ENCODE measurements at places on chromosomes 11 and 22.

GRCh38 chr11:16542353-16542752 lies 186.0 kb upstream of the SOX6 start:
- H3K4me1 ChIP-seq: no peaks in the 10 kb centered on the region
- H3K4me3 ChIP-seq: no peak overlapping the region
- H3K36me3 ChIP-seq: no peaks in the 10 kb centered on the region
- no peak overlapping the region for H3K27ac ChIP-seq
- H3K27me3 ChIP-seq: no peaks in the 10 kb centered on the region
- DNase-seq: no peak

- no peak for DNase-seq
- H3K27me3 ChIP-seq: peaks cover 36% of the 10 kb centered on the region
- H3K36me3 ChIP-seq: no peaks in the 10 kb centered on the region
- no peak within 1 kb of the TSS for H3K4me3 ChIP-seq
Observed at GRCh38 chr11:101583251-101584128, at the start of gene TRPC6. TSS of gene TRPC6 (minus strand) at chr11:101584007. CDS start at chr11:101583503, 504 bp downstream.

GRCh38 chr22:28788601-28789000 lies 11.8 kb downstream of the XBP1 start:
- H3K4me3 ChIP-seq: no peak overlapping the region
- no peak for DNase-seq
- H3K27me3 ChIP-seq: no peaks in the 10 kb centered on the region
- H3K4me1 ChIP-seq: peaks cover 50% of the 10 kb centered on the region

DNA sequence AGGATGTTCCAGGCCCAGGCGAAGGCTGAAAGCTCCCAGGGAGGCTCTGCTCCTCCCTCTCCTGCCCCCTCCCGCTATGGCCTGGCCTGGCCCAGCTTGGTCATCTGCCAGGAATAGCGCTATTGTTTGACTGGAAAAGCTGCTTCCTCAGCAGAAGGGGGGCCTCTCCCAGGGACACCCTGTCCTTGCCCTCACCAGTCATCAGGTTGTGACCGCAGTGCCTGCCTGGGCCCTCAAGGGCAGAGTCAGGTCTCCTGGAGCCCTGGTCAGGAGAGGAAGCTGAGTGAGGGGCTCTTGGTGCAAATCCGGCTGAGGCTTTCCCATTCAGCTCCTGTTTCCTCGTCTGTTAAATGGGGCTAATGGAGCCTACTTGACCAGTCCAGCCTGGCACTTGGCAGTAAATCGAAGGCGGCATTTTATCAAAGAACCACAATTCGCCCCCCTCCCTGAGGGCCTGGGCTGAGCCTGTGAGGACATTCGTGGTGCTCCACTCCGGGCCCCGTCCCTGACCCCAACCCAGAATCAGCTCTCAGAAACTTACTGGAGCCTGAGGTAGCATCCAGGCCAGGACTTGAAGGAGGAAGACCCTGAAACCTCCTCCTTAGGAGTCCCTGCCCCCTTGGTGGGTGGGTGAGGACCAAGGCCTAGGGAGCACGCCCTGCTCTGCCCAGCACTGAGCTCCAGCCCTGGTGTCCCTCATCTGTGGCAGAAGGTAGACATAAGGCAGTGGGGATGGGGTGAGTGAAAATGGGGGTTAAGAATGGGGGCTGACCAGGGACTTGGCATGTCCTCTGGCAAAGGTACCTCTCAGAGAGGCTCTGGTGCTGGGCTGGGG lies 2.0 kb upstream of the CASTOR1 start:
- H3K27me3 ChIP-seq: no peaks in the 10 kb centered on the region
- H3K4me3 ChIP-seq: no peak overlapping the region
- H3K27ac ChIP-seq: peak overlapping the region; percentile 94
- DNase-seq: no peak
- H3K36me3 ChIP-seq: peaks cover 29% of the 10 kb centered on the region
- peaks cover 55% of the 10 kb centered on the region for H3K4me1 ChIP-seq

- H3K4me3 ChIP-seq: no peak overlapping the region
- no peak overlapping the region for H3K27ac ChIP-seq
- peaks cover 44% of the 10 kb centered on the region for H3K4me1 ChIP-seq
- H3K27me3 ChIP-seq: no peaks in the 10 kb centered on the region
- DNase-seq: no peak
Observed at GRCh38 chr11:108027057-108027456, 18.4 kb downstream of the CUL5 start.

DNA sequence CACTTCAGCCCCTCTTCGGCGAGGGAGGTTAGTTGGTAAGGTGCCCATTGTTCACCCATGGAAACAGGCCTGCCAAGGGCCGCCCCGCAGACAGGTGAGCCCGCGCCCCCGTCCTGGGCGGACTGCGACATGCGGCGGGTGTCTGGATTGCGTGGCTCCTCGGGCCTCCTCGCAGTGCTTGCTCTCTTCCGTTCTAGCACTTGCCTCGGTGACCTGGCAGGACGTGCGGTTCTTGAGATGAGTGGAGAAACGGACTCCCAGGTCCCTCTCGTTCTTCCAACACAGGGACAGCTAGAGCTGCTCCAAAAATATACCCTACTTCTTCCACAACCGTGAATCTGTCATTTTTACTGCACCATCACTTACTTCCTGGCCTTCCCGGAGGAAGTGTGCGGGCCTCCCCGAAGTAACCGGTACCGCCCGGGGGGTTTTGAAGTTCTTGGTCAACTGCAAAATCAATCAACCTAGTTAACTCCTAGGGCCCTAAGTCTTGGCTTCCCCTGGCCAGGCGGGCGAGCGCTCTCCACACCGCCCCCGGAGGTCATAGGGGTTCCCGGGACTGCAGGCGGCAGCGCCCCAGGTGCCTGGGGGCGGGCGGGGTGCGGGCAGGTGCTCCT lies 745 bp upstream of the ZBTB44 start:
- peak; percentile 35 for DNase-seq
- peaks cover 31% of the 10 kb centered on the region for H3K4me1 ChIP-seq
- H3K27me3 ChIP-seq: no peaks in the 10 kb centered on the region
- no peaks in the 10 kb centered on the region for H3K36me3 ChIP-seq
- peak overlapping the region; percentile 97 for H3K27ac ChIP-seq

DNA sequence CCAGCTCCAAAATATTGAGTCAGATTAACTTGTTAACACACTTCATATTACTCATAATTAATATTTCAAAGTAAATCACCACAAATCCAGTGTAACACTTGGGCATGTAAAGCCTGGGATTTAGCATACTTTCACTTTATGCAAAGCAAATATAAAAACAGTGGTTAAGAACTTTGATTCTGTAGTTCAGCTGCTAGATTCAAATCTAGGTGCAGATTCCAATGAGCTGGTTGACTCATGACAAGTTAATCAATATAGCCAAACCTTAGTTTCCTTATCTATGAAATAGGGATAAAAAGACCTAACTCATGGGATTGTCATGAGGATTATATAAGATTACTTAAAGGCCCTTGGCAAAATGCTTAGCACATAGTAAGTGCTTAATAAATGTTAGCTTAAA lies 45.9 kb downstream of the ARHGAP42 start:
- no peak overlapping the region for H3K27ac ChIP-seq
- H3K4me3 ChIP-seq: no peak overlapping the region
- DNase-seq: no peak
- H3K36me3 ChIP-seq: peaks cover 3% of the 10 kb centered on the region
- no peaks in the 10 kb centered on the region for H3K27me3 ChIP-seq

DNA sequence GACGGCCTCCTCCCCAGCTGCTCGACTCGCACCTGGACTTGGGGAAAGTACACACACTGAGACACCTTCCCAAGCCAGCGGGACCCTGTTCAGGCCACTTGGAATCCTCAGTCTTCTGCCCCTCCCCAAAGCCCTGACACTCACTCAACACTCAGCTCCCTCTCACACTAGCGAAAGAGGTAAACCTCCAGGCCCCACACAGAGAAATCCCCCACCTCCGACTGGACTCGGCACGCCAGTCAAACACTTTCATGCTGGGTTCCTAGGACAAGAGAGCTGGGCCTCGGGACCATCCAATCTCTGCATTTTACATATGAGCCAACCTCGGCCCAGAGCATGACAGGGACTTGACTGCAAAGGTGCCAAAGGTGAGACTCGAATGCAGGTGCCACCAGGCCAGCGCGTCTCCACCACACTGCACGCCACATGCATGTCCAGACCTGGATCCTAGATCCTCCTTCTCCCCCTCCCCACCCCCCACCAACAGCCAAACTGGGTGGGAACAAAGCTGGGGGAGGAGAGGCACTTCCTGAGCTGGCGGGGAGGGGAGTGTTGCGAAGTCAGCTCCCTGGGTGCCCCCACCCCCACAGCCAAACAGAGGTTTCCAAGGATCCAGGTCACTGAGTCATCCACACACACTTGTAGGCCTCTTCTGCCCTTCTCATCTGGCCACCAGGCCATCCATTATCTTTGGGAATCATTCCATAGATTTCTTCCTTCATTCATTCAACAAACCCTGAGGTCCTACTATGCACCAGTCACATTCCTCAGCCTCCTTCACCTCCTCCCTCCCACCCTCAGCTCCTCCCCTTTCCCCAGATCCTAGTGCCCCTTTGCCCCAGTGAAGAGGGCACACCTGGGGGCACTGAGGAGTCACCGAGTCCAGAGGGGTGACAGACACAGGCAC lies 10.7 kb upstream of the CD5 start:
- H3K4me3 ChIP-seq: peak overlapping the region; percentile 91

GRCh38 chr11:83600661-83601060 lies 314.5 kb upstream of the CCDC90B start:
- H3K4me3 ChIP-seq: no peak overlapping the region
- peaks cover 10% of the 10 kb centered on the region for H3K4me1 ChIP-seq
- H3K36me3 ChIP-seq: no peaks in the 10 kb centered on the region
- H3K27ac ChIP-seq: no peak overlapping the region

DNA sequence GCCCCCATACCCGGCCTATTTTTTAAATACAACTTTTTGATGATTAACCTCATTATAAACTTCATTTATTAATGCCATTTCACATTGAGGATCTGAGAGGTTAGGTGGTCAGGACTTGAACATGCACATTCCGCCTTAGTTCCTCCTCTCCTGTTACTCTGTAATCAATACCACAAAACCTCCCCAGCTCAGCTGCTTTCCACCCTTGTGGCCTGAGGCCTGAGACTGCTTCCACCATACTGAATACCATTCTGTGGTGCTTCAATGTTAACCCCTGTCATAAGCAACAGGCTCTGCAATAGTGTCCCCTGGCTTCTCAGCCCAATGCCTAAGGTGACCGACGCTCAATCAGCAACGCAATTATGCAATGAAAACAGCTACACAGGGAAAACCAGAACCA lies 405.4 kb downstream of the ETS1 start:
- DNase-seq: no peak
- peaks cover 4% of the 10 kb centered on the region for H3K27me3 ChIP-seq
- no peak overlapping the region for H3K27ac ChIP-seq

GRCh38 chr11:107472966-107473365 lies 15.3 kb upstream of the CWF19L2 start:
- DNase-seq: no peak
- peaks cover 75% of the 10 kb centered on the region for H3K27me3 ChIP-seq
- no peaks in the 10 kb centered on the region for H3K36me3 ChIP-seq
- no peaks in the 10 kb centered on the region for H3K4me1 ChIP-seq
- H3K27ac ChIP-seq: no peak overlapping the region

DNA sequence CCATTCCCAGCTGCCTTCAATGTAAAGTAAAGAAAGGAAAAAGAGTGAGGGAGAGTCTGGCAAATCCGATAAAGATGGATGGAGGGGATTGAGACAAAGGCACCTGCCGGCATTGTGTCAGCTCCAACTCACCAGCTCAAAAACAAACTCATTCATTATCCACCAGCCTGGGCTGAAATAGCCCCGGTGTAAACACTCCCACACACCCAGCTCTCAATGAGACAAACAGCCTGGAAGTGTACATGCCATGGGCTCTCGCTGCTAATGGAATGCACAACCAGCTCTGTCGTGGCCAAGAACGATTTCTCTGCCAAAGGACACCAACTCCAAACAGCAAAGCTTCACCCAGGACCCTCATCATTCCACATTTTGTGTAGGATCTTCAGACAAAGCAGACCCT lies 89.3 kb upstream of the OPCML start:
- H3K4me3 ChIP-seq: no peak overlapping the region
- no peaks in the 10 kb centered on the region for H3K27me3 ChIP-seq
- H3K4me1 ChIP-seq: no peaks in the 10 kb centered on the region
- no peak for DNase-seq
- no peak overlapping the region for H3K27ac ChIP-seq

DNA sequence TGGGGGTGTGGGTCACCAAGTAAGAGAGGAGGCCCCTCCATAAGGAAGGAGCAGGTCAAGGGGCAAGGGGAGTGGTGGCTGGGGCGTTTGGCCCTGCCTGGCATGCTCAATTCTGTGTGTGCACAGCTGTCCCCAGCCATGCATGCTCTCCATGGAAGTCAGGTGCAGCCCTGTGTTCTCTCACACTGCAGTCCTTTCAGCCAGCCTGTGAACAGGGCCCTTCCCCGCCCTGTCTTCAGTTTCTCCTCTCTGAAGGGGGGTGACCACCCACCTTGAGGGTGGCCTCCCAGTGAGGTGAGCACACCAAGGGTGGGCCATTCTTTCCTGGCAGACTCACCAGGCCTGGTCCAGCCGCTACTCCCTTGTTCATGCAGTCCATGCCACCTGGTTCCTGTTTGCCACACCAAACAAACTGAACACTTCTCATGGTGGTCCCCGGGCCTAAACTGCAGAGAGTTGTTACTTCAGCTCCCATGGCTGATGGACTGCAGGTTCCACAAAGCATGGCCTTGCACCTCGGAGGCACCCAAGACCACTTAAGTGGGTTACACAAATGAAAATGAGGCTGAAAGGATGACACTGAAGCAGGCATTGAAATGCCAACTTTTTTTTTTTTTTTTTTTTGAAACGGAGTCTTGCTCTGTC lies 1.7 kb upstream of the CHCHD10 start:
- peak overlapping the region; percentile 79 for H3K27ac ChIP-seq
- H3K4me3 ChIP-seq: peak overlapping the region; percentile 96
- peak; percentile 18 for DNase-seq
- peaks cover 77% of the 10 kb centered on the region for H3K4me1 ChIP-seq

Measured in stimulated activated naive B cell treated with anti-CD40 and anti-IgM and Interleukin-4, amounts not matched to agents 10 μg/mL and 1 μg/mL and 100 μg/mL, for 72 hours (primary cell).